ENCODE measurements at places on chromosomes 2 and 18. TPM values are rescaled to one million over a fixed set of nuclear protein-coding genes. Genes with fewer than 3 reads are reported as not detected.

The TUBA3D gene
- total RNA-seq = not detected

The GPR155 gene
- 1.6 TPM for total RNA-seq

The POTEC gene
- not detected for total RNA-seq

The NPAS2 gene
- 17.2 TPM for total RNA-seq

The SETBP1 gene
- total RNA-seq = 0.44 TPM

The LPIN2 gene
- total RNA-seq = 41.1 TPM

The WNT6 gene
- not detected for total RNA-seq

The CHRND gene
- total RNA-seq = not detected

The SS18 gene
- 179 TPM for total RNA-seq

The CCDC85A gene
- total RNA-seq = 6.7 TPM

The FOXD4L1 gene
- total RNA-seq = 0.14 TPM

The GREB1L gene
- 0.44 TPM for total RNA-seq

The CD8A gene
- total RNA-seq = not detected

The C2orf72 gene
- not detected for total RNA-seq

The ANO7 gene
- 0.22 TPM for total RNA-seq

The AKAIN1 gene
- not detected for total RNA-seq

The PSMA8 gene
- total RNA-seq = not detected

The CCT7 gene
- total RNA-seq = 323 TPM

The CRACDL gene
- not detected for total RNA-seq

The DQX1 gene
- total RNA-seq = not detected

The REG3A gene
- not detected for total RNA-seq

The PIEZO2 gene
- total RNA-seq = 23.2 TPM

The CRYBA2 gene
- not detected for total RNA-seq

The LYG1 gene
- 0.44 TPM for total RNA-seq

The NEU4 gene
- total RNA-seq = not detected

The RBKS gene
- 1.1 TPM for total RNA-seq

The PAIP2B gene
- under 0.01 TPM for total RNA-seq

The KLHL41 gene
- total RNA-seq = 0.14 TPM

The ABCG8 gene
- total RNA-seq = not detected

The LIPT1 gene
- 2.0 TPM for total RNA-seq

The REG1B gene
- total RNA-seq = not detected

The SLC8A1 gene
- 10.1 TPM for total RNA-seq

The SH2D6 gene
- not detected for total RNA-seq

The CXCR4 gene
- 3.6 TPM for total RNA-seq

The AQP12A gene
- total RNA-seq = not detected

The FBXO15 gene
- total RNA-seq = 1.3 TPM

The ELOA2 gene
- total RNA-seq = not detected

The CLEC4F gene
- not detected for total RNA-seq

The ZNF385B gene
- total RNA-seq = not detected

The REEP1 gene
- not detected for total RNA-seq

The CXCR1 gene
- not detected for total RNA-seq

The SERPINB12 gene
- total RNA-seq = not detected

The CREB1 gene
- total RNA-seq = 27.8 TPM

The ARHGAP15 gene
- not detected for total RNA-seq

Measured in placental pericyte (primary cell).